ENCODE measurements at places on chromosomes 2 and 18. TPM values are rescaled to one million over a fixed set of nuclear protein-coding genes. Genes with fewer than 3 reads are reported as not detected.

The PLGLB1 gene
- 1.7 TPM for total RNA-seq

- DNase-seq = no peak
Observed at GRCh38 chr18:58657494-58657893, 13.8 kb upstream of the MALT1 start.

- DNase-seq = no peak
Observed at GRCh38 chr2:60148716-60149115, 404.7 kb downstream of the BCL11A start.

The GPR45 gene
- total RNA-seq = not detected

All from ureter (tissue), 1 donor.